ENCODE measurements at places on chromosomes 3 and 15. TPM values are rescaled to one million over a fixed set of nuclear protein-coding genes. Genes with fewer than 3 reads are reported as not detected.

DNA sequence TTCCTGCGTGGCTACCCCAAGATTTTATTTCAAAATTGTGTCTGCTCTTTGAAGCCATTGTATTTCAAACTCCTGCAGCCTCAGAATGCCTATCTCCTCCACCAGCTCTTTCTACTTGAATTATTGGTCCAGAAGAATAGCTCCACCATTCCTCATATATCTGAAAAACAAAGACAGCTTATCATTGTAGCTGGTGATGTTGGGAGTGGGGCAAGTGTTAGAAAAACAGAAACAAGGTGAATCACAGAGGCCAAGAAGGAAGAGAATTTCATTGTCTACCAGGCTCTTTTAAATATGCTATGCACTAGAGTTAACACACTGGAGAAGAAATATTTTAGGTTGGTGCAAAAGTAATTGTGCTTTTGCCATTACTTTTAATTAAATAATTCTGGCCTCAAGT is 307.9 kb upstream of the ROPN1 start:
- no peaks in the 10 kb centered on the region for H3K36me3 ChIP-seq
- no peaks in the 10 kb centered on the region for H3K27me3 ChIP-seq
- no peak for DNase-seq
- H3K27ac ChIP-seq: no peak overlapping the region

DNA sequence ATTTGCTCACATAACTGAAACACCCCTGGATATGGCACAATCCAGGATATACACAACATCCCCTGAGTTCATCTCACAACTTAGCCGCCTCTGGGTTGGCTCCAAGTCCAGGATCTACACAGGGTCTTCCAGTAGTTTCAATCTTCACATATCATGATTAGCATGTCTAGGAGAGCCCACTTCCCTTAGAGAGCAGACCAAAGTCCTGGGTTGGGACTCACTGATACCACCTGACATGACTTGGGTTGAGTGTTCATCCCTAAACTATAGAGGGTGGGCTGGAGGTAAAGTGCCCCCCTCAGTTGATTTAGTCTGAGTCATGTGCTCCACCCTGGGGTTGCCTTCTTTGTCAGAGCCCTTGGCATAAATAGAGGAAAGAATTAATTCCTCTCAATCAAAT is 493.6 kb upstream of the PPP2R3A start:
- no peak overlapping the region for H3K4me3 ChIP-seq
- H3K27ac ChIP-seq: no peak overlapping the region
- no peak for DNase-seq

- no peak for DNase-seq
- peaks cover 64% of the 10 kb centered on the region for H3K36me3 ChIP-seq
- H3K4me1 ChIP-seq: peaks cover 25% of the 10 kb centered on the region
- no peak overlapping the region for H3K4me3 ChIP-seq
These were observed 78.8 kb downstream of the AAGAB start for GRCh38 chr15:67175643-67176071.

The SLC22A14 gene
- not detected for total RNA-seq

DNA sequence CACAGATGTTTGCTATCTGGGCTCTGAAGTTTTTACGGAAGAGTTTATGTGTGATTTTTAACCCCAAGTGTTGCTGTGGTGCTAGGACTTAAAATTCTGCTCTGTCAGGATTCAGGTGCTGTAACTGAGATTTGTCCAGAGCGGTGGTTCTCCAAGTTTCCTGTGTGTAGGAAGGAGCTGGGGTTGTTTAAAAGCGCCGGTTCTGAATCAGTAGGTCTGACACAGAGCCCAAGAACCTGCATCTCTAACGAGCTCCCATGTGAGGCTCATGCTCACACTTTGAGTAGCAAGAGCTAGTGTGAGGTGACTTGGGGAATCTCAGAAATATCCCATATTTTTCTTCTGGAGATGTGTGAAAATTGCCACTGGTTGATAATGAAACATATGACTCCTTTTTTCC is 325.5 kb downstream of the SATB1 start:
- H3K27me3 ChIP-seq: no peaks in the 10 kb centered on the region
- no peak overlapping the region for H3K4me3 ChIP-seq
- H3K4me1 ChIP-seq: no peaks in the 10 kb centered on the region
- no peaks in the 10 kb centered on the region for H3K36me3 ChIP-seq
- DNase-seq: no peak

The IQCF5 gene
- total RNA-seq: not detected

DNA sequence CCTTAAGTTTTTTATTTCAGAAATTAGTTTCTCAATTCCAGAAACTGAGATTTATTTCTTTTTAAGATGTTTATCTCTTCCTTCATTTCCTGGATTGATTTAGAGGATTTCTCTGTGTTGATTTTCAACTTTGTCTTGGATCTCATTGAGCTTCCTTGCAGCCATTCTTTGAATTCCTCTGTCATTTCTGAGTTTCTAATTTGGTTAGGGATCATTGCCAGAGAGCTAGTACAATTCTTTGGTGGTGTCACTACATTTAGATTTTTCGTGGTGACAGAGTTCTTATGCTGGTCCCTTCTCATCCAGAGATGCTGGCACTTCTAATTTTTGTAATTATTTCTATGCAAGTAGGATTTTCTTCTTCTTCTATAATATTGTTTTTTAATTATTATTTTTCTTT is 691.1 kb upstream of the NAALADL2 start:
- H3K27ac ChIP-seq: no peak overlapping the region
- H3K4me3 ChIP-seq: no peak overlapping the region
- no peaks in the 10 kb centered on the region for H3K36me3 ChIP-seq
- H3K27me3 ChIP-seq: no peaks in the 10 kb centered on the region
- no peak for DNase-seq
- no peaks in the 10 kb centered on the region for H3K4me1 ChIP-seq

The CKMT1A gene
- total RNA-seq: not detected

DNA sequence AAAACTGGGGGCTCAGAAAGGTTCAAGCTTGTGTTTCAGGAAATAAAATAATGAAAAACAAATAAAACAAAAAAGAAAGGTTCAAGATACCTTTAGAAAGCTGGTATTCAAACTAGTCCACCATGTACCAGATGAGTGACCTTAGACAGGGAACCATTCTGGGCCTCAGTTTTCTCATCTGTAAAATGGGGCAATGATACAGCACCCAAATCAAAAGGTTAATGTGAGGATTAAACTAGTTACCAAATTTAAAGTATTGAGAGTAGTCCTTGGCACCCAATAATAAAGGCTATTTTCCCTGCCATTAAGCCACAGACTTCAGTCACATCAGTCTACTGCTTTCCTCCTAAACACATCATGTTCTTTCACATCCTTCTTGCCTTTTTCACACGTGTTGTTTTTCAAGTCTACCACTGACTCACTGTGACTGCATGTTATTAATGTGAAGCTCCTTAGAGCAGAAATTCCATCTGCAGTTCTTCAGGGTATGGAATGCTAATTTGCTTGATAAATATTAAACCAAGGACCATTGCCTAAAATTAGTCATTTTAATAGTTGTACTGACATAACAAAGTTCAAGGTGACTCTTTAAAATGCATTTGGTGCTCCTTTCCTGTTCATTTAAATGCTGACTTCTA is 19.9 kb downstream of the TAMM41 start:
- H3K27ac ChIP-seq: no peak overlapping the region
- H3K36me3 ChIP-seq: no peaks in the 10 kb centered on the region
- no peak for DNase-seq
- no peak overlapping the region for H3K4me3 ChIP-seq

The PLS1 gene
- 1.0 TPM for total RNA-seq

The HCLS1 gene
- total RNA-seq: 14.2 TPM

- H3K4me1 ChIP-seq: no peaks in the 10 kb centered on the region
- no peaks in the 10 kb centered on the region for H3K36me3 ChIP-seq
- no peak overlapping the region for H3K4me3 ChIP-seq
- H3K27me3 ChIP-seq: peaks cover 10% of the 10 kb centered on the region
These were observed 76.7 kb downstream of the SST start for GRCh38 chr3:187593451-187593850.

GRCh38 chr15:31274496-31275330 is 51.9 kb upstream of the KLF13 start:
- no peak overlapping the region for H3K27ac ChIP-seq
- no peaks in the 10 kb centered on the region for H3K27me3 ChIP-seq
- no peak overlapping the region for H3K4me3 ChIP-seq
- no peaks in the 10 kb centered on the region for H3K36me3 ChIP-seq
- DNase-seq: peak; percentile 2
- peaks cover 23% of the 10 kb centered on the region for H3K4me1 ChIP-seq

DNA sequence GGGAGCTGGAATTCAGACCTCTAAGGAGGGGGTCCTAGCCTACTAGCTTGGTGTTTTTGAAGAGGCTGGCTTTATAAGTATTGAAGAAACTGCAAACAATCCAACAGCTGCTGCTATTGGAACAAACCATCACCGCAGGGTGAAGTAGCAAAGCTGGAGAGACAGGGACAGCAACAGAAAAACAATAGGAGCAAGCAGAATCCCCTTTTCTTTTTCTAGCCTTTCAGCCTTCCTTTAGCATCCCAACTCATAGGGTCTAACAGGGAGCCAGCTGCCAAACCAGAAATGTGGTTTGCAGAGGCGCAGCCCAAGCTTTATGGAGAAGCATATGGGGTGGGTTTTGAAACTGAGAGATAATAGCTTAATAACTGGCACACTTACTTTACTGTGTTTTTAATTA is 106.2 kb upstream of the CHMP2B start:
- no peak for DNase-seq
- no peak overlapping the region for H3K27ac ChIP-seq
- no peak overlapping the region for H3K4me3 ChIP-seq
- H3K36me3 ChIP-seq: no peaks in the 10 kb centered on the region

The RFTN1 gene
- 21.6 TPM for total RNA-seq

DNA sequence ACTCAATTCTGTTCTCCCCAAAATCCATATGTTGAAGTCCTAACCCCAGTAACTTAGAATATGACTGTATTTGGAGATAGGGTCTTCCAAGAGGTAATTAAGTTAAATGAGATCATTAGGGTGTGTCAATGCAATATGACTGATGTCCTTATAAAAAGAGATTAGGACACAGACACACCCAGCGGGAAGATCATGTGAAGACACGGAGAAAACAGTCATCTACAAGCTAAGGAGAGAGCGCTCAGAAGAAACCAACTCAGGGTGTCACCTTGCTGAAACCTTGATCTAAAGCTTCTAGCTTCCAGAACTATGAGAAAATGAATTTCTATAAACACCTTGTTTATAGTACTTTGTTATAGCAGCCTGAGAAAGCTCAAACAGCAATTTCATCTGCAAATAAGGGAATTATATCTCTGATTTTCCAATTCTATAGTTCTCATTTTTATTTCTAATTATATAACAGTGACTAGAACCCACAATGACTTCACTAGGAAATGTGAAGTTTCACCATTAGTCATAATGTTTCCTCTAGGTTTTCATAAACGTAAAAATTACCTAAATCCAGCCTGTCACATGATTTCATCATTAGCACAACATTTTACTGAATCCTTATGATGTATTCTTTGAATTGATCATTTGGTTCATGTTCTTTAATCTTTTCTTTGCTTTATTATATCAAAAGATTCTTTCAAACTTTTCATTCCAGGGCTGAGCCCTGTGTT is 459.1 kb upstream of the MDFIC2 start:
- H3K4me1 ChIP-seq: no peaks in the 10 kb centered on the region
- DNase-seq: no peak
- no peak overlapping the region for H3K27ac ChIP-seq
- no peak overlapping the region for H3K4me3 ChIP-seq
- H3K36me3 ChIP-seq: no peaks in the 10 kb centered on the region

DNA sequence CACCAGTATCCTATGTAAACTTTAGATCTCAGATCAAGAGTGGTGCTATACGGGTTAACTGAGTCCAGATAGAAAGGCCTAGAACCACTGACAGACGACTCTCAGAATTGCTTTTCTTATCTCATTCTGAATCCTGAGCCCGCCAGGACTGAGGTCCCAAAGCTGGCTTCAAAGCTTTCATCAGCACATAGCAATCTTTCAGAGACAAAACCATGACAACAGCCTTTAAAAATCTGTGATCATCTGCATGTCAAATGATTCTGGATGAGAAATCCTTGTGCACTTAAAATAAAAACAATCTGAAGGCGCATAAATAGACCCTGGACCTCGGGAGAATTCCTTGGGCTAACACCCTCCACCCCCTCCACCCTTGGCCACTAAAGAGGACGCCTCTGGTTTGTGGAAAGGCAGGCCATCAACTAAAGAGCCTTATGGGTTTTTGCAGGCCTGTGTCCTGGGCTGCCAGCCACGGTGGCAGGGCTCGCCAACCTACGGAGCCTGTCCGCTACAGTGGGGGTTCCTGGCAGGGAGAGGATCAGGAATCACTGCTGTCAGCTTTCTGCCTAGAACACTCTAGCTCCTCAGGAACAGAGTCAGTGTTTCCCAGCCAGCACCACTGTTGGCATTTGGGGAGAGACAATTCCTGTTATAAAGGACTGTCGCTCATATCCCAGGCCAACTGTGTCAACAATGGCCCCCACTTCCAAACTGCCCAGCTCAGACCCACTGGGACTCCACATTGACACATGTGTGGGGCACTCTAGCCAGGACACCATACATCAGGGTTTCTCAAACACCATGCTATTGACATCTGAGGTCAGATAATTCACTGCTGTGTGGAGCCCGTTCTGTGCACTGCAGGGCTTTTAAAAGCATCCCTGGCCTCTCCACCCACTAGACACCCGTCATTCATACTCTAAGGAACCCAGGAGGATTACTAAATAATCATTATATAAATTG is 20.2 kb downstream of the TLE3 start:
- peaks cover 7% of the 10 kb centered on the region for H3K4me1 ChIP-seq
- no peak for DNase-seq
- H3K36me3 ChIP-seq: peaks cover 59% of the 10 kb centered on the region
- no peak overlapping the region for H3K4me3 ChIP-seq
- H3K27ac ChIP-seq: no peak overlapping the region

GRCh38 chr15:50108461-50108860 is 10.6 kb downstream of the ATP8B4 start:
- DNase-seq: no peak
- H3K27me3 ChIP-seq: no peaks in the 10 kb centered on the region
- H3K36me3 ChIP-seq: no peaks in the 10 kb centered on the region
- no peaks in the 10 kb centered on the region for H3K4me1 ChIP-seq

The LRRC49 gene
- total RNA-seq: 149 TPM

The THPO gene
- 1.3 TPM for total RNA-seq

- H3K27ac ChIP-seq: no peak overlapping the region
- H3K36me3 ChIP-seq: peaks cover 9% of the 10 kb centered on the region
- H3K4me3 ChIP-seq: no peak overlapping the region
- H3K27me3 ChIP-seq: no peaks in the 10 kb centered on the region
- DNase-seq: no peak
- no peaks in the 10 kb centered on the region for H3K4me1 ChIP-seq
These were observed 88.8 kb downstream of the CRTC3 start for GRCh38 chr15:90618330-90619125.
